DMS79 (cell line): ENCODE measurements at places on chromosomes 7 and 10.

DNA sequence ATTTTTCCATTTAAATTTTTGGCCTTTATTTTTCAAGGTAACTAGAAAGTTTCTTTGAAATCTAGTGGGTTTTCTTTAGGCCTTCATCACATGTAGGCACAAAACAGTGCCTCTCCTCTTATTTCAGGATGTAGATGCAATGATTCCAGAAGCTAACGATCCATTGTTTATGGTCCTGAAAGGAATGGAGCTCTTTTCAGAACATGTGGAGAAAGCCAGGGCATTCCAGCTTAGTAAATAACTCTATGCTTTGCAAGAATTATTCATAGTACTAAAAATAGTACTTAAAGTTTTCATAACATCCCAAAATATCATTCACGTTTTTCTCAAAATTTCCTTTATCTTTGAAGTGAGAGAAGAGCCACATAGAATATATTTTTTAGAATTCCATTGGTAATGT lies 91.3 kb downstream of the DYNC1I1 start:
- no peak for DNase-seq

GRCh38 chr7:55060085-55060484 lies 41.3 kb downstream of the EGFR start:
- DNase-seq, result no peak

GRCh38 chr7:51304729-51305128 lies 11.9 kb downstream of the COBL start:
- DNase-seq, result no peak

GRCh38 chr10:131533846-131534526 lies 222.5 kb upstream of the TCERG1L start:
- no peak for DNase-seq

DNA sequence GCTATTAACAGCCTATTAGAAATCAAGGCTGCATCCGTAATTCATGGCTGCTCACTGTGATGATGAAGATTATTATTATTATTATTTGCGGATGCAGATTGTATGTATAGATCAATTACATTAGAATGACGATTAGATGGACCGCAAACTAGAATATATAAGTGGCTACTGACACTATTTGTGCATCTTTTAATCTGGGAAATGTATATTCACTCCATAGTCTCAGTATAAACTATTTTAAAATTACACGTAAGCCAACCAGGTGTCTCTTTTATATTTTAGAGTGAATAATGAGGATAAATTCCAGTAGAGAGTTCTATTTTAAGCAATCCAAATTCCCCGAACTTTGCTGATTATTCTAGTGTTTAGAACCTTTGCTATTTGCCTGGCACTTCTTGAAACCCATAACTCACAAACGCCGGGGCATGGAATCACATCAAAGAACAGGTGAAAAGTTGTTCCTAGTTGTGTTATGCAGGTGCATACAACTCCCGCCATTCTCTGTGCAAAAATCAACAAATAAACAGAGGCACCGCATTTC lies 509 bp upstream of the ING3 start:
- DNase-seq, result no peak

GRCh38 chr7:26857506-26858240 lies 6.7 kb downstream of the SKAP2 start:
- peak; percentile 20 for DNase-seq

GRCh38 chr7:92641921-92642511 lies 51.8 kb upstream of the FAM133B start:
- no peak for DNase-seq

DNA sequence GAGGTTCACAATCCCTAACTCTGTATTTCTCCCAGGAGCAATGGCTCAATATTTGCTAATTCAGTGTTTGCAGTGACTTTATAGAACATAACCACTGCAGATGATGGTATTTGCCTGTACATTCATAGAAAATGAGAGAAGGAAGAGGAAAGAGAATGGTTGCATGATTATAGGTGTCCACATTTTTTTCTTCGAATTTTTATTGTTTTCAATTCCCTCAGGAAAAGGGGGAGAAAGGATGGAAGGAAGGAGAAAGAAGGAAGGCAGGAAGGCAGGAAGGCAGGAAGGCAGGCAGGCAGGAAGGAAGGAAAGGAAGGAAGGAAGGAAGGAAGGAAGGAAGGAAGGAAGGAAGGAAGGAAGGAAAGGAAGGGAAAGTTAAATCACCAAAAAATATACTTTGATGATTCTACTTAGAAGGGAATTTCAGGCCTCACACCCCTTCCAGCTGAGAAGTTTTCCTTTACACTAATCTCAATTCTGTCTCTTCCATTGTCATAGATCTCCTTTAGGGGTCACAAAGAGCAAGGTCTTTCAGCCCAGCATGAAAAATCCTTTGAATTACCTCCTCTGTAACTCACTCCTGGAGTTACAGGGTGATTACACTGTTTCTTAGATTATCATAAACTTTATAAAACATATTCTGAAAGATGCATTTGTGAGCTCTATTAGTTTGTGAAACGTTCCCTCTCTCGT lies 118.8 kb upstream of the INHBA start:
- no peak for DNase-seq

DNA sequence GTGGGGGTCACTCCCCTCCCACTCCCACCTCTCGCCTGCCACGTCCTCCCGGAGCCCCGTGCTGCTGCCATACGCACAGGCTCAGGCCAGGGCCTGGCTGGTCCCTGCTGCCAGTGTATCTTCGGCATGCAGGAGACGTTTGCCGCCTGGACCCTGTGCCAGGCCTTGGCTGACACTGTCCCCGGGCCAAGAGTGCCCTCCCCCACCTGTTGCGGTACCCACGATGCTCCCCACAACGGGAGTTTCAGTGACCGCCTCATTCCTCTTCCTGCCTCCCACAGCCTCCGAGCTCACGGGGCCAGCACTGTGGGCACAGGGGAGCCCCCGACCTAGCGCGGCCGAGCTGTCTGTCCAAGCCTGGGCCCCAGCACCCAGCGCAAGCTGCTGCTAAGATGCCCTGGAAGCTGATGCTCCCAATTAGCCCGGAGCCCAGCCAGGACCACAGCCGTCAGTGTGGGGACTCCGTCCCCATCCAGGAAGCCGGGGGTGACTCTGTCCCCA lies 7.4 kb downstream of the TTYH3 start:
- DNase-seq, result no peak

- DNase-seq, result no peak
Observed at GRCh38 chr10:45368181-45368580, 5.8 kb upstream of the ALOX5 start.
